ENCODE measurements at places on chromosomes 11 and 22.

DNA sequence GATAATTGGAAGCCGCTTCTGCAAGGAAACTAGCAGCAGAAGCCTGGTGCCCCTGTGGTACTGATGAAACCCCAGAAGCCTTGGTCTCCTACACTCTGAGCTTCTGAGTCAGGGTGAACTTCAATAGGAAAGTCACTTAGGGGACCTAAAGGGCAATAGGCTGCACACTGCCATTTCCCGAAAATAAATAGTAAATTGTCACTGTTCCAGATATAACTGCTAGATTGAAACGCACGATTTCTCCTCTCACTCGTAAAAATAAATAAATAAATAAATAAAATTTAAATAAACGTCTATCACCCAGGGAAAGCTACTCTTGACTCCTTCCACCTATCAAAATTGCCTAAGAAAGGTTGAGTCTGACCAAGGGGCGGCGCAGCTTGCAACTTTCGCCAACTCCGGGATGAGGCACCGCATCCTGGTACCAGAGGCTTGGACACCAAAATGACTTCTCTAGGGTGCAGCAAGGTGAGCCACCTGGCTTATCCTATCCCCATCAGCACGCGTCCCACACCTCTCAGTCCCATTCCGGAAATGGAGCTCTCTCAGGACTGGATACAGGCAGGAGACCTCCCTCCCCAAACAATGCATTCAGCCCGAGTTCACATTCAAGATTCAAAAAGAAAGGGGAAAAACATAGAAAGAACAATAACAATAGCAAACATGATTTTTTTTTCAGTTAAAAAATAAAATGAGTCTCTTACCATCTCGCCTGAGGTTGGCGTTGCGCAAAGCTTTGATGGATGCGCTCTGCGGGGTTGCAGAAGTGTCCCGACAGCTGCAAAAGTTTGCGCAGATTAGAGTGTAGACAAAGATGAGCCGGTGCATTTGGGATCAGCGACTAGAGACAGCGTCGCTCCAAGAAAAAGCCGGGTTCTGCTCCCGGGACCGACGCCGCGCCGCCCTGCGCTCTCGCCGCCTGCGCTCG is 583 bp downstream of the PDGFD start:
- H3K36me3 ChIP-seq: no peaks in the 10 kb centered on the region
- peak overlapping the region; percentile 45 for H3K4me3 ChIP-seq
- DNase-seq: no peak
- H3K4me1 ChIP-seq: no peaks in the 10 kb centered on the region
- H3K27me3 ChIP-seq: no peaks in the 10 kb centered on the region

DNA sequence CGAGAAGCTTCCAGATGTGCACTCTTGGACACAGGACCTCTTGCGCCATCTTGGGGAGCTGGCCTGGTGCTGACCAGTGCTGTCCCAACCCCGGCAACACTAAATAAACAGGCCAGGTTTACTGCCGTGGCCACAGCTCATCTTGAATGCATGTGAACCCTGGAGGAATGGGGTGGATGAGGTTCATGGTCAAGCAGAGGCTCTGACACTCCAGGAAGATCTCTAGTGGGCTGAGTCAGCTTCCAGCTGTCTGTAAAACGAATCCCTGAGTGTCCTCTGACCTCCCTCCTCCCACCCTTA is 51.8 kb downstream of the ALX4 start:
- H3K27ac ChIP-seq: no peak overlapping the region
- no peak for DNase-seq

GRCh38 chr11:73662445-73663157 is 16.2 kb downstream of the PLEKHB1 start:
- H3K4me1 ChIP-seq: peaks cover 9% of the 10 kb centered on the region
- H3K27ac ChIP-seq: no peak overlapping the region

- H3K4me1 ChIP-seq: peaks cover 26% of the 10 kb centered on the region
- DNase-seq: peak; percentile 78
- H3K27me3 ChIP-seq: no peaks in the 10 kb centered on the region
- peak overlapping the region; percentile 93 for H3K27ac ChIP-seq
Measured at GRCh38 chr11:125886997-125887372, 483 bp upstream of the HYLS1 start.

DNA sequence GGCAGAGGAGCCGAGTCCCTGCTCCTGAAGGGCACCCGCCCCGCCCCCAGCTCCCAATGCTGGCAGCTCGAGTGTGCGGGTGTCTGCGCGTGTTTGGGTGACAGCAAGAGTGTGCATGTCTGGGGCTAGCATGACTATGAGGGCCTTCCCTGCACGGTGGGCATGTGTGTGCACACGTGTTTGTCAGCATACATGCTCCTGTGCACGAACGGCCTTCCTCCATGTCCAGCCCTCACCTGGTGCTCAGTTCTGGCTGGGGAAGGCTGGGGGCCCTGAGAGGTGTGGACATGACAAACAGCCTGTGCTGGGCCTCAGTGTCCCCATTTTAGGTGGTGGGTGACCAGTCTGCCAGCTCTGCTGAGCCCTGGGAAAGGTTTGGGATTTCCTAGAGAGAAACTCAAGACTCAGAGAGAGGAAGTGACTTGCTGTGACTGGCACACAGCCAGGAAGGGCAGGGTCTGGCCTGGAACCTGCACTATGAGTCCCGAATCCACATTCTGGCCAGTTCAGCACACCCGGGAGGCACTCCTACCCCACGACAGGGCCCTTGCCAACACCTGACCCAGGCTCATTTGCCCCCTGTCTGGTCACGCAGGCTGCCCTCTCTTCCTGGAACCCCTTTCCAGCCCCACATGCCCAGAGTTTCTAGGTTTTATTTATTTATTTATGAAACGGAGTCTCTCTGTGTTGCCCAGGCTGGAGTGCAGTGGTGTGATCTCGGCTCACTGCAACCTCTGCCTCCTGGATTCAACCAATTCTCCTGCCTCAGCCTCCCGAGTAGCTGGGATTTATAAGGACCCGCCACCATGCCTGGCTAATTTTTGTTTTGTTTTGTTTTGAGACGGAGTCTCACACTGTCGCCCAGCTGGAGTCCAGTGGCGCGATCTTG is 3.3 kb upstream of the SHISA8 start:
- no peaks in the 10 kb centered on the region for H3K36me3 ChIP-seq
- peaks cover 19% of the 10 kb centered on the region for H3K4me1 ChIP-seq
- H3K4me3 ChIP-seq: no peak overlapping the region
- peaks cover 42% of the 10 kb centered on the region for H3K27me3 ChIP-seq

- H3K36me3 ChIP-seq: no peaks in the 10 kb centered on the region
- no peak overlapping the region for H3K4me3 ChIP-seq
- H3K27me3 ChIP-seq: no peaks in the 10 kb centered on the region
- DNase-seq: no peak
Measured at GRCh38 chr11:17873586-17873985, 139.0 kb downstream of the KCNC1 start.

- no peaks in the 10 kb centered on the region for H3K36me3 ChIP-seq
- no peaks in the 10 kb centered on the region for H3K27me3 ChIP-seq
- H3K4me1 ChIP-seq: no peaks in the 10 kb centered on the region
- no peak overlapping the region for H3K4me3 ChIP-seq
Measured at GRCh38 chr11:88164806-88165585, 10.2 kb downstream of the RAB38 start.

DNA sequence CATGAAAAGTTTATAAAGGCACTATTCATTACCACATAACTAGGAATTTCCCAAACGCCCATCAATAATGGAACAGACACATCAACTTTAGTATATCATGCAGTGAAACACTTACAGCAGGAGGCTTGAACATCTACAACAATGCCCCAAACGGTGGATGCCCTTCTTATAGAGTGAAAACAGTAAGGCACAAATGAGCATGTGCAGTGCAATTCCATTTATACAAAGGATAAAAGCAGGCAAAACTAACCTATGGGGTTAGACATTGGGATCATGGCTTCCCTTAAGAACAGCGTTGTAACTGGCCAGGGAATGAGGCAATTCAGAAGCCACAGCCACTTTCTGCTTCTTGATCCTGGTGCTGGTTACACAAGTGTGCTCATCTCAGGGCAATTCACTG is 1363.0 kb downstream of the TBC1D22A start:
- no peaks in the 10 kb centered on the region for H3K4me1 ChIP-seq
- H3K36me3 ChIP-seq: no peaks in the 10 kb centered on the region
- H3K27ac ChIP-seq: no peak overlapping the region
- H3K27me3 ChIP-seq: peaks cover 3% of the 10 kb centered on the region
- no peak overlapping the region for H3K4me3 ChIP-seq

- no peak for DNase-seq
- no peak overlapping the region for H3K27ac ChIP-seq
- H3K4me3 ChIP-seq: no peak overlapping the region
- peaks cover 76% of the 10 kb centered on the region for H3K36me3 ChIP-seq
Measured at GRCh38 chr22:50439871-50440331, 34.9 kb downstream of the SBF1 start.

- no peaks in the 10 kb centered on the region for H3K4me1 ChIP-seq
- no peak for DNase-seq
- no peak overlapping the region for H3K27ac ChIP-seq
- peaks cover 58% of the 10 kb centered on the region for H3K36me3 ChIP-seq
- no peaks in the 10 kb centered on the region for H3K27me3 ChIP-seq
Measured at GRCh38 chr22:40368016-40368415, 2.4 kb upstream of the SGSM3 start.

DNA sequence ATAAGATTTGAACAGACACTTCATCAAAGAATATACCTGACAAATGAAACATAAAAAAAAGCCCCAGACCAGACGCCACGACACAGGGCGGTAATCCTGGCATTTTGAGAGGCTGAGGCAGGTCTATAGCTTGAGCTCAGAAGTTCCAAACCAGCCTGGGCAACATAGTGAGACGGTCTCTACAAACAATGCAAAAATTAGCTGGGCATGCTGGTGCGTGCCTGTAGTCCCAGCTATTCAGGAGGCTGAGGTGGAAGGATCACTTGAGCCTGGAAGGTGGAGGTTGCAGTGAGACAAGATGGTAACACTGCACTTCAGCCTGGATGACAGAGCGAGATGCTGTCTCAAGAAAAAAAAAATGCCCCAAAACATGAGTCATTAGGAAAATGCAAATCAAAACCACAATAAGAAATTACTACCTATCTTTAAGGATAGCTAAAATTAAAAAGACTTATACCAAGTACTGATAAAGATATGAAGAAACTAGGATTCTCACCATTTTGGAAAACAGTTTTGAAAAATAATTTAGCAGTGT is 91.7 kb upstream of the GRAMD1B start:
- H3K27me3 ChIP-seq: no peaks in the 10 kb centered on the region
- no peaks in the 10 kb centered on the region for H3K4me1 ChIP-seq
- H3K36me3 ChIP-seq: no peaks in the 10 kb centered on the region
- H3K4me3 ChIP-seq: no peak overlapping the region

DNA sequence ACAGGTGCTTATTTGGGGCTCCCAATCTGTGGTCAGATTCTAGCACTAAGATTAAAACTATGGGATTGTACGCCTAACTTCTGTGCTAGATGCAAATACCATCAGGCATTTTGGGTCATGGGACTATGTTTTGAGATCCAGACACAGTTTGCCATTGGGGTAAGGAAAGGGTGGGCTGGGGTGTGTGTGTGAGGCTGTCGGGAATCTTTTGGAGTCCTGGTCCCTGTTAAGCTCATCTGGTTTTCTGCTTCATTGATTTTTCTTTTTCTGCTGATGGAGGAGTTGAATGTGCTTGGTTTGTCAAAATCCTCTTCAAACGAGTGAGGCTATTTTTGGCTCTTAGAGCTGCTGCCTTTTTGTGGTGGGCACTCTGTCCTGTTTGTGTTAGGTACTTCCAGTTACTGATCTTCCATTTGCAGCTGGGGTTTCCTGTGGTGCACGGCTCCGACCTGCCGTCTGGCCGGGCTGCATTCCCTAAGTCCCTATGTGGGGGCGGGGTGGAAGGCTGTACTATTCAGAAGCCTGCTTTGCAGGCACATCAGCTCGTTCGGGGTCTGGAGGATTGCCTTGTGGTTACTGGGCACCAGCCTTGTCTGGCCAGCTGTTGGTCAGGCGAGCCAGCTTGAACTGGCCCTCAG is 2.9 kb downstream of the BCR start:
- no peaks in the 10 kb centered on the region for H3K27me3 ChIP-seq
- peaks cover 40% of the 10 kb centered on the region for H3K36me3 ChIP-seq
- DNase-seq: no peak
- H3K27ac ChIP-seq: no peak overlapping the region
- peak overlapping the region; percentile 76 for H3K4me3 ChIP-seq

DNA sequence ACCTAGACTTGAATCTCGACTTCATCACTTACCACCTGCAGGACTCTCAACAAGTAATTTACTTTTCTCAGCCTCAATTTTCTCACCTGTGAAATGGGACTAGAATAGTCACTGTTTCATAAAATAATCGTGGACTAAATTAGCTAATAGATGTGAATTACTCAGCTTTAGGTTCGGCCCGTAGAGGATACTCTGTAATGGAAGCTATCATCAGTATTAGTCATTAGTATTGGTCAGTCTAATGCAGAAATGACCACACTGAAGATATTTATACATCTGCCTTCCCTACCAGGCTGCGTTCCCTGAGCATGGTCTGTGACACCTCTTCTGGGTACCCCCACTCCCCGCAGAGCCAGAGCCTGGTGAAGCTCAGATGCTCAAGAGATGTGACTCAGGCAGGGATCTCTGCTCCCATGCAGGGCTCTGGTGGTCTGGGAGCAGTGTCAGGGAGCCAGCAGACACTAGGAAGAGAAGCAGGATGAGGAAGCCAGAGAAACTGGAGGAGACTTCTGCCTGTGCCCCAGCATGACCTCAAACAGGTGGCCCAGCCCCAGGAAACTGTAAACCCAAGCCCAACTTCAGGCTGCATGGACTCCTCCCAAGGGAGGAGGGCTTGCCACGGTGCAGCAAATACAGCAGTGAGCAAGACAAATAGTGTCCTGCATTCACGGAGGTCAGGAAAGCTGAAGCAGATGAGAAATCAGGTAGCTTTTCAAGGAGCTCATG is 88.0 kb upstream of the E2F8 start:
- no peaks in the 10 kb centered on the region for H3K4me1 ChIP-seq
- no peak overlapping the region for H3K4me3 ChIP-seq
- no peaks in the 10 kb centered on the region for H3K36me3 ChIP-seq
- no peak for DNase-seq

DNA sequence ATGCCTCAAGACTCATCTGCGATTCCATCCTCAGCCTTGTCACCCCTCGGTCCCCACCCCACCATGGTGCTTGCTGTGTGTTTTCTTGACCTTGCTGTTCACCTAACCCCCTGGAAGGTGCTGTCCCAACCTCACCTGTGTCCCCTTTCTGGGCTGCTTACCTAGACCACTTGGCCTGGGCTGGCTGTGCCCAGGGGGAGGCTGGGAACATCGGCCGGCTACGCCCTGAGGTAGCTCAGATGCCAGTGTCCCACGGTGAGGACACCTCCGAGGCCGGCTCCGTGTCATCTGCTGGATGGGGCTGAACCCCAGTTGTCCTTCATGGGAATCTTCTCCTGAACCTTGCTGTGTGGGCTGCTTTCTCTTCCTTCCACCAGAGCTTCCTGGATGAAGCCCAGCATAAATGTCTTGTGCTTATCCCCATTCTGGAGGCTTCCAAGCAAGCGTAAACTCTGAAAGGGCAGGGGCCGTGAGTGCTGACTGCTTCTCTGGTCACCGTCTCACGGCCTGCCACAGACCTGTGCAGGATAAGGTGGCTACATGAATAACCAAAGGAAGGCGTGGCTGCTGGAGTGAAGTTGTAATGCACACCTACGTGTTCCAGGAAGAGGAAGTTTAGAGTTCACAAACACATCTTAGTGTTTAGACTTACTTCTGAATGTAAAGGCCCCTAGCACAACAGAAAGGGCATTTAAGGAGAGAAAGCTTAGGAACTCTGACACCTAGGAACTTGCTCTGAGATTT is 724.3 kb downstream of the TBC1D22A start:
- no peaks in the 10 kb centered on the region for H3K4me1 ChIP-seq
- H3K27ac ChIP-seq: no peak overlapping the region
- no peaks in the 10 kb centered on the region for H3K36me3 ChIP-seq
- H3K4me3 ChIP-seq: no peak overlapping the region
- no peak for DNase-seq

Data from SJSA1 (cell line).